ENCODE measurements at places on chromosomes 3 and 15.

DNA sequence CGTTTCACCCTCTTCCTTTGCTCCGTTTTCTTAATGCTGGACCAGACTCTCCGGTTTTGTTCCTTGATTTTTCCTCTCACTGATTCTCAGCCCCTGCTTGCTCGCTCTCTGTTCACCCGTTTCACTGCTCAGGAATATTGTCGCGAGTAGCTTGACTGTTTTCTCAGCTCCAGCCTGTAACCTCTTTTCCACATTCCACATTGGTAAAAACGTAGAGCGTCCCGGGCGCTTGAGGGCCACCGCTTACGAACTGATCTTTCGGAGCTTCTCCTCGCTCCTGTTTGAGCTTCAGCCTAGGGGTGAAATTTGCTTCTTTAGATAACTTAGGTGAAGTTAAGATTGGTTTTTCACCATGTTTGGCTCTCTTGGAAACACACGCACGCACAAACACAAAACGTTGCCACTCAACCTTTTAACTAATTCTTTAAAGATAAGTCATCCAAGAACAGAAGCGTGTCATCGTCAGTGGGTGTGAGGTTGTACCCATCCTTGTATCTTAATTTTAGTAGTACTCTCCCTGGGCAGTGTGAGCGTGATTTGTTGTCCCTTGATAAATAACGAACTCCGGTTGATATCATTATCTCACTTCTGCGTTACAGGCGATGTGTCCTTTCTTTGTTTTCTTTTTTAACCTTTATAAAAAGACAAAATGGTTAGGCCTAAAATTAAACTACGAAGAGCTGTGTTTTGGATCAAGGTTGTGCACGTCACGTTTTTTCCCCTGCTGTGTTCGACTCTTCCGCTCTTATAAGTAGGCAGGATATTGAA, 1.0 kb downstream of the PAK2 start:
- DNase-seq, result peak; percentile 20

- no peak for DNase-seq
These were observed 7.8 kb downstream of the UROC1 start for GRCh38 chr3:126509597-126510307.

DNA sequence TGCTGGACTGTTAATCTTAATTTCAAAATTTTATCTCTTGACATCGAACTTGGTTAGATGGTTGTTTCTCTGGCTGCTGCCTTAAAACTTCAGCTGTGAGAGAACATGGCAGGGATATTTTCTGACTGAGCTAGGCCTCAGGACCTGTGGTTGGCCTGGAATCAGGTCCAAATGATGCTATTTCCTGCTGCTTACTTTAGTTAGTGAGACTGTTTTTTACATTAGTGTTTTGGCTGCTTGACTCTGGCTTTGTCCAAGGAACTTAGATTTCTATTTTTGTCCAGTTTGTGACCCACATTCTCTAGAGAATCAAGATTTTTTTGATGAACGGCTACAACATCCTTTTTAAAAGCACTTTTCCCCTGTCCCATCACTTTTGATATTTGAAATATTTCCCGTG, 497.9 kb upstream of the SGO1 start:
- no peak for DNase-seq

DNA sequence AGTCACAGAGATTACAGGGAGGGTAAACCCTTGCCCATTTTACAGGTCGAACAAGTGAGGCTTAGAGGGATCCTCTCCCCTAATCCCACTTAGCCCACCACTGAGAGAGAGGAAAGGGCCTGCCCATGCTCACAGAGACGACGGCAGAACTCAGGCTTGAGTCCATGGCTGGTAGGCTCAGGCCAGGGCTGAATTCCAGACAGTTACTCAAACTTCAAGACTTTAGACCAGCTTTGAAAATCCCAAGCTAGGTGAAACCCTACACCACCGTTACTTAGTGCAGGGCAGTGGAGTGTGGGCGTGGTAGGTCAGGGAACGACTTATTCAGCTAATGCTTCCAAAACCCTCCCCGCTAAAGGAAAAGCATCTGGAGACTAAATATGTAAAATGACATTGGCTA, 16.4 kb downstream of the GRIP2 start:
- DNase-seq, result no peak

DNA sequence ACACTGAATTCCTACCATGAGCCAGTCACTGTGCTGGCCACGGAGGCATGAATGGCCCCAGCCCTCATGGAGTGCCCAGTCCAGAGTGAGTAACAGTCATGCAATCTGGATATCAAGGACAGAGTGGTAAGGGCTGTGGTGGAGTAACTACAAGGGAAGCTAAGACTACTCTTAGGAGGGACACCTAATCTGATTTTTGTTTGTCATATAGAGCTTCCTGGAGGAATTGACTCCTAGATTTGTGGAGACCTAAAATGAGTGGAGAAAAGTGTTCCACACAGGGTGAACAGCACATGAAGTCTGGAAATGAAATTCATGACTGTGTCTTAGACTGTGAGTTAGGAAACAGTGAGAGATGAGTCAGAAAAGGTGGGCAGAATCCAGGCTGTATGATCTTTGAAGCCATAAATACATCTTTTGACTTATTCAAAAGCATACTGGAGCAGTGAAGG, 219.9 kb downstream of the NFKBIZ start:
- DNase-seq, result no peak

DNA sequence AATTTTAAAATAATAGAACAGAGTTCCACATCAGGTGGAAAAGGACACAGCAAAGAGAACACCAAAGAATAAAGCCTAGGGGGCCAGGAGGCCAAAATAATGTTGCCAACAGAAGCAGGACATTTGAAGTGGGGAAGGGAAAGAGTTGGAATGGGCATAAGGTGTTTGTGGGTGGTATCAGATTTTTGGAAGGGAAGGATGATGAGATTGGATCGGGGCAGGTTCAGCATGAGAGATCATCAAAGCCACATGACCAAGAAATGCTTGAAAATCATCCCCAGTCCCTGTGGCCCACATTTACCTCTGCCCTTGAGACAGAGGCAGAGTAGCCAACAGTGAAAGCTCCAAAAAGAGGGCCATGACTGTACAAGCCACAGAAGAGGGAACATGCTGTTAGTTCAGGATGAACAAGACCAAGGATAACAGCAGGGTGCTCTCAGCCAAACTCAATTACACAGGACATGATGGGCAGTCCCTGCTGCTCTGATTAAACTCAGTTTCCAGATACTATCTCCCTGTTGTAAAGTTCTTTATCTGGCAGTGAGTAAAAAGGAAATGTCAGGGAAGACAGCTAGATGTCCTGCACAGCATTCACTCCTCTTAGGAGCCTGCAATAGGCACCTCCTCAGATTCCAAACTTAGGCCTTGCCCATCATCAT, 32.5 kb downstream of the RAB27A start:
- DNase-seq, result no peak

DNA sequence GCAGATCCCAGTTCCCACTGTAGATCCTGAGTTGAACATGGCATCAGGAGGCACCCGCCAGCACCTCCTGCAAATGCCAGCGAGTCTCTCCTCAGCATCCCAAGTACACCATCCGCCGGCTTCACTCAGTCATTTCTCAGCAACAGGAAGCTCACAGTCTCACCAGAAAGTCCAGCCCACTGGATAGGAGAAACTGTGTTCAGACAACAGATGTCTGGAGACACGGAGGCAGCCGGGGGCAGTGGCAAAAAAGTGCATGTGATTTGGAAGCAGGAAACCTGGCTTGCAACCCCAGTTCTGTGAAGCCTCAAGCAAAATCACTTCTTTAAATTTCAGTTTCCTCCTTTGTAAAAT, 68.7 kb downstream of the SRGAP3 start:
- no peak for DNase-seq

GRCh38 chr15:26667222-26667988, 105.5 kb downstream of the GABRB3 start:
- DNase-seq, result no peak

DNA sequence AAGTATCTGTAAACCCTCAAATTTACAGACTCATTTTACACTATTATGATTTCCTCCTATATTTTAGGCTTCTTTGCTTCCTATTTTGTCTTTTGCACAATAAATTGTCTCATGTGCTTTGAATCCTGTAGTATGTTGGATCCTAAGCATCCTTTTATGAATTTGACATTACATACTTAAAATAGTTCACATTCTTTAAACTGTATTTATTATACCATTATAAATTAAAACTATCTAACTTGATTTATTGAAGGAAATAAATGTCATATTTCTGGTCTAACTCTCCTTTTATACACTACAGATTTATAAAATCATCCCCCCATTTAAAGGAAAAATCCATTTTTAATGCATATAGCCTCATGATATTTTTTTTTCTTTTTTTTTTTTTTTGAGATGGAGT, 32.6 kb downstream of the EHHADH start:
- DNase-seq, result no peak

- no peak for DNase-seq
These were observed 164.1 kb downstream of the ARRDC4 start for GRCh38 chr15:98124581-98124980.

DNA sequence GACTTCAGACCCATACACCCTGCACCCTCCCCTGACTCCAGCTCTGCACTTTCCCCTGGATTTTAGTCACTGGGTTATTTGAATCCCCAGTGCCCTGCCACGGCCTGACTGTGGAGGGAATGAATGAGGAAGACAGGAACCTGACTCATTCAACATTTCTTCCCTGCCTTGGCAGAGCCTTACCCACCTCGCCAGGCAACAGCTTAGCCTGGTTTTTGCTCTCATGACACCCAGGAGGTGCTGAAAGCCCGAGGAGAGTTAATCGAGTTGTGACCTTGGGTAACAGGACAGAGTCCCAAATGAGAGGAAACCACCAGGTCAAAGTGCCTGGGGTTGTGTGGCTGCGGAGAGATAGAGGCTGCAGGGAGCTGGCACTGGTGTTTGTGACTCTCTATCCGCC, 128.3 kb downstream of the SMAD6 start:
- no peak for DNase-seq

DNA sequence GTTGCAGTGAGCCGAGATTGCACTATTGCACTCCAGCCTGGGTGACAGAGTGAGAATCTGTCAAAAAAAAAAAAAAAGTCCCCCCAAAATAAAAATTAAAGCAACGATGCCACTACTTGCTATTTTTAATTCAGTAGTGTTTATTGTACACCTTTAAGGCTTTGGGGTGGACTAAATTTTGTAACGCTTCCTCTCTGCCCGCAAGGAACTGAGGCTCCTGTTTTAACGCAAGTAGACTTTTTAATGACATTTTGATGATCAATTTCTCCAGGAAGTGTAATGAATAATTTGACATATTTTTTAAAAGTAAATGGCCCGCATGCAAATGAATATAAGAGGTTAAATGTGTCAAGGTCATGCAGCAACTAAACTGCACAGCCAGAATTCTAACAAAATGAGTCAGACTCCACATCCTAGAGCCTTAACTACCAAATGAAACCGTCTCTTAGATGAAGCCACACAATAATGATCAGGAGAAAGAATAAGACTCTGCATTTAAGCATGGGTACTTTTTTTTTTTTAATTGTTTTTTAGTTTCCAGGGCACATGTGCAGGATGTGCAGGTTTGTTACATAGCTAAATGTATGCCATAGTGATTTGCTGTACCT, 96.8 kb upstream of the LMOD3 start:
- no peak for DNase-seq

- no peak for DNase-seq
These were observed 1188.0 kb upstream of the ALCAM start for GRCh38 chr3:104178680-104179079.

- peak; percentile 25 for DNase-seq
These were observed 151.9 kb downstream of the RBPMS2 start for GRCh38 chr15:64623347-64623996.

- no peak for DNase-seq
These were observed 13.5 kb downstream of the SEMA4B start for GRCh38 chr15:90214553-90215196.

DNA sequence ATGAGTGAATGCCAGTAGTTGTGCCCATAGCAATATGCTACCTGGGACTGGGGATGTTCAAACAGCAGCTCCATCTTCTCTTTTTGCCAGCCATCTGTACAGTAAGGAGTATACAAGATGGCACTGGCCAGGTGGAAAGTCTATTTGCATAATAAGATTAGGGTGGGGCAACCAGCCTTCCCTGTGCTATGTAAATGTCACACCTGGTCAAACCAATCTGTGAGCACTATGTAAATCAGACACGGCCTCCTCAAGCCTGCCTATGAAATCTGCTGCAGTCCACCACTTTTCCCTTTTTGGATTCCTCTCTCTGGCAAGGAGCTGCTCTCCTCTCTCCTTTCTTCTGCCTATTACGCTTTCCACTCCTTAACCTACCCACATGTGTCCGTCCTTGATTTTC, 53.0 kb downstream of the C3orf80 start:
- DNase-seq, result no peak

- no peak for DNase-seq
These were observed 281.6 kb upstream of the GADL1 start for GRCh38 chr3:31176045-31176444.

DNA sequence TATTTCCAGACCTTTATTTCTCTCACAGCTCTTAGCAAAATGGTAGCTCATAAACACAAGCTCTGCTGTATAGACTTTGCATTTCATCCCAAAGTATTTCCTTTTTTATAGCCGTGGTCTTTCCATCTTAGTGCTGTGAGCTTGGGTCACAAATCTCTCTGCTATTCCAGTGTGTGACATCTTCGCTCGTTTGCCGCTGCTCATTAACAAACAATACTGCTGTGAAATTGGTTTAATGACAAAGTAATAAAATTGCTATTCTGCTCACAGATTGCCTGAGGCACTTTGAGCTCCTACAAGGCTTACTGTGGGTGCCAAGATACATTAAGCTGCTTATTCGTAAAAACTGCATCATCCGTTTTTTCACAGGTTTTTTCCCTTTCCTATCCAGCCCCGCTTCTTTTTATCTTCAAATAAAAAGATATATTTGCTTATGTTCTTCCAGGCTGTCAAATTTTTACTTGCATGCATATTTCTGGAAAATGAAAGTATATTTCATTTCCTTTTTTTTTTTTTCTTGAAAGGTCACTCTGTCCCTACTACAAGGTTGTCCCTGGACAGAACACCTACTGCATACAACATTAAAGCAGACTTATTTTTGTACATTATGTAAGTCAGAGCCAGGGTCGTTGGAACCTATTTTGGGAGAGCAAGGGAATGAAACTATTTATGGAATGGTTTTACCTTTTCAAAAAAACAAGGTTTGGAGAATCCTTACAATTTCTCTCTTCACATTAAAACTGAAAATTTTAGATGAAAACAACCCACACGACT, 174.5 kb downstream of the MEIS2 start:
- no peak for DNase-seq

- DNase-seq, result no peak
These were observed 6.2 kb upstream of the SSUH2 start for GRCh38 chr3:8650583-8651416.
